ENCODE measurements at places on chromosomes 6 and 20.

DNA sequence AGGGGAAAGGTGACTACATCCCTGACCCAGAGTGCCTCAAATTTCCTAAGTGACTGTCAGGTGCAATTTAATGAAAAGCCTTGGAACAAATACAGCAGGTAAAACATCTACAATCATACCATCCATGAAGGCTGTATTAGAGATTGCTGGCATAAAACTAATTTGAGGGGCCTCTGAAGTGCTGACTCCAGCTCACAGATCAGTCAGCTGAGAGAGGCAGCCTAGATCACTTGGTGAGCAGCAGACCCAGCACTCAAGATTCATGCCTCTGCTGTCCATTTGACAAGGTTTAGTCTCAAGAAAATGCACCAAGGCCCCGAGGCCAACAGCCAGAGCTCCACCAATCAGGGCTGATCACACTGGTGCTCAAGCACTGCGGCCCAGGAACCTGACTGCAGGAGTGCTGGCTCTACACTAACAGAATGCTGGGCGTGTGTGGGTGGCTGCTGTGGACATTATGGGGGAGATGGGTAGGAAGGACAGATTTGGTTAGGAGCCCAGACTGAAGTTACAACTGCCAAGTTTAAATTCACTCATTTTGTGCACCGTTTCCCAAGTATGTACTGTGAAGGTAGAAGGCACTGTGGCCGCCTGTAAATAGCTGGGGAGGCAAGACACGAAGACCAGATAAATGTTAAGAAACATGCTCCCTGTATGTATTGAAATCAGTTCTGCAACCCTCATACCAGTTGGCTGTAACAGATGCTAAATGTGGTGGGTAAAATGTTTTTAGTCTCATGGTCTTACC, 28.2 kb downstream of the SNX5 start:
- DNase-seq: no peak

DNA sequence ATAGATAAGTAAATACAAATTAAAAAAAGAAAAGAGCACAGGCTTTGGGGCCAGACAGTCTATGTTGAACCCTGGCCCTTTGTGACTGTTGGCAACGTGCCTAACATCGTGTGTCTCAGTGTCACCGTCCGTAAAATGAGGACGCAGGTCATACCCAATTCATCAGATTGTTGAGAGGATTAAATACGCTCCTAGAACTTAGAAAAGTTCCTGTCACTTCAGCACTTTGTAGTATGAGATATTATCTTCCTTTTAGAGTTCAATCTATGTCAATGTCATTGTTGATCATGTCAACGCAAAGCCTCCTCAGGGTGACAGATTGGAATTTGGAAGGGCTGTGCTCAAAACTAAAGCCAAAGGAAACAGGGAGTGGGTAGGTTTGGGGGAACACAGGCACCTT, 21.7 kb downstream of the SERPINB1 start:
- DNase-seq: no peak

GRCh38 chr6:108799791-108800190, 48.4 kb upstream of the ARMC2 start:
- DNase-seq: no peak

DNA sequence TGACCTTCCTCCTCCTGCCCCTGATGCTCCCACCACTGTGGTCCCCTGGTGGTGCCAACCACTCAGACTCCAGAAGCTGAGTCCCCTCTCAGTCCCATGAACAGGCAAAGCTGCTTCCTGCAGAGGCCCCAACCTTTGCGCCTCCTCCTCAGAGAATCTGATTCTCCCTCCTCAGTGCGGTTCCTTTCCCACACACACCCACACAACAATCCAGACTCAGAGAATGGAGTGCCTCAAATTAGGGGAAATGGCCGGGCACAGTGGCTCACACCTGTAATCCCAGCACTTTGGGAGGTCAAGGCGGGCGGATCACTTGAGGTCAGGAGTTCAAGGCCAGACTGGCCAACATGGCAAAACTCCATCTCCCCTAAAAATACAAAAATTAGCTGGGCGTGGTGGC, 23.0 kb downstream of the RIPOR3 start:
- no peak for DNase-seq

- no peak for DNase-seq
Measured at GRCh38 chr6:155646443-155646842, 190.8 kb upstream of the NOX3 start.

DNA sequence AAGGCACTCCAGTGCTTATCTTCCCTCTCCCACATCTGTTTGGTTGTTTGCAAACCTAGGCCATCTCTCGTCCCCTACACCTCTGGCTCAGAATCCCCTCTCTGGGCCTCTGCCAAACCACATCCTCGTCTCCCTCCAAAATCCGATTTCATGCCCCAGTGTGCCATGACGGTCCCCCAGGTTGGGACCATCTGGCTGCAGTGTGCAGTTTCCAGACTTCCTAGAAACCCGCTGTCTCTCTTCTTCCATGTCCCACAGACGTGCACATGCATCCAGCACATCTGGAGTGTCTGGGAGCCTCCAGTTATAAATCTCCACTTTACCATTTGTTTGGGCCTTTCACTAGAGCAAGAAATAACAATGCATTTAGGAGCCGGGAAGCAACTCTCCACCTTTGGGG, 316.2 kb downstream of the KIF16B start:
- no peak for DNase-seq

DNA sequence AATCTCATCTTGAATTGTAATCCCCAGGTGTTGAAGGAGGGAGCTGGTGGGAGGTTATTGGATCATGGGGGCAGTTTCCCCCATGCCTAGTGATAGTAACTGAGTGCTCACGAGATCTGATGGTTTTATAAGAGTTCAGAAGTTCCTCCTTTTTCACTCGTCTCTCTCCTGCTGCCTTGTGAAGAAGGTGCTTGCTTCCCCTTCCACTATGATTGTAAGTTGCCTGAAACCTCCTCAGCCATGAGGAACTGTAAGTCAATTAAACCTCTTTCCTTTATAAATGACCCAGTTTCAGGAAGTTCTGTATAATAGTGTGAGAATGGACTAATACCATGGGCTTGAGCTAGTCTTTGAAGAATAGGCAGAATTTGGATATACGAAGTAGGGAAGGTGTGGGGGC, 113.9 kb downstream of the RIN2 start:
- DNase-seq: no peak

- no peak for DNase-seq
Measured at GRCh38 chr6:104414723-104415122, 445.0 kb downstream of the HACE1 start.

GRCh38 chr6:93163146-93163545, 256.2 kb downstream of the EPHA7 start:
- DNase-seq: no peak

DNA sequence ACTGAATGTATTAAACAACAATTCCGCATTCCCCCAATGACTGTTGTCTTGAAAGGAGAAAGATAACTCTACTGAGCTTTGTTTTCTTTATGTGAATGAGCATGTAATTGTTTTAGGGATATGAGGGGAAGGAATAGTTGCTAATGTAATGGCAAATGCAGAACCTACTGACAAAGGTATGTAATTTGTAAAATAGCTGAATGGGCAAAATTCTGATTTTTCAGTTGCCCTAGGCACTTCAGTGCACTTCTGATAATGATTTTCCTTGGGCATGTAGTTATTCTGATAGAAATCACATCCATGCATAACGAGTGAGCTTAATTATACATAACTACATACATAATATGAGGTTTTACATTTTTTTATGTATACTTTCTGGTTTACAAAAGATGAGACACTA, 53.4 kb upstream of the FOXO3 start:
- DNase-seq: no peak

GRCh38 chr20:50100552-50100951, 12.4 kb downstream of the UBE2V1 start:
- no peak for DNase-seq

DNA sequence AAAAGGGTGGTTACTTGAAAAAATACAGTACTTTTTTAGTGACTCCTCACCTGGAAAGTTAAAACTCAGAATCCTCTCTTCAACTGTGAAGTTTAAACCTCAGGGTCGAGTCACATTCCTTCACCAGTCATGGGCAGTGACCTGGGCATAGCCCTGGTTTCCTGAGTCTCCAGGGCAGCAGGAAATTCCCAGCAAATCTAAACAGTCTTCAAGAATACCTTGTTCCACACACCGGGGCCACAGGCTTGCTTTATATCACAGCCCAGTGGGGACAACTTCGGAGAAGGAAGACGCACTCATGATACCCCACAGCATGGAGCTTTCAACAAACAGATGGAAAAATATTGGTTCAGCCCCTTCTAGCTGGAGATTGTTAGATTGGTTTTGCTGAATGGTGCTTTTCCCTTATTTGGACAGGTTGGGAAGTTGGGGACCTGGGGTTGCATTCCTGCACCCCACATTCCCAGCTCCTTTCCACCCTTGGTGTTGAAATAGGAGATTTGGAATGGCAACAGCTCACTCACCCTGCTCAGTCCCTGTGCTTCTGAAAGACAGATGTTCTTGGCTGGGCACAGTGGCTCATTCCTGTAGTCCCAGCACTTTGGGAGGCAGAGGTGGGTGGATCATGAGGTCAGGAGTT, 113.0 kb upstream of the TMEM170B start:
- no peak for DNase-seq

DNA sequence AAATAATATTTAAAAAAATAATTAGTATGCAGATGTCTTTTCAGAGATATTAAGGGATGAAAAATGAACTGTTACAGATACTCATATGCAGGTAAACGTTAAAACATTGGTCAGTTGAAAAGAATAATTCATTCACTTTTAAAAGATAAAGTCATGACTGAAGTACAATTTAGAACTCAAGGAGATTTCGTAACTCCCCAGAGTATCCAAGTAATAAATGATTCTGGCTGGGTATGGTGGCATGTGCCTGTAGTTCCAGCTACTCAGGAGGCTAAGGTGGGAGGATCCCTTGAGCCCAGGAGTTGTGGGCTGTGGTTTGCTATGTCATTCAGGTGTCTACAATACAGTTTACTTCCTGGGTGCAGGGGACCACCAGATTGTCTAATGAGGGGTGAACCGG, 122.3 kb upstream of the TMEM181 start:
- DNase-seq: no peak

DNA sequence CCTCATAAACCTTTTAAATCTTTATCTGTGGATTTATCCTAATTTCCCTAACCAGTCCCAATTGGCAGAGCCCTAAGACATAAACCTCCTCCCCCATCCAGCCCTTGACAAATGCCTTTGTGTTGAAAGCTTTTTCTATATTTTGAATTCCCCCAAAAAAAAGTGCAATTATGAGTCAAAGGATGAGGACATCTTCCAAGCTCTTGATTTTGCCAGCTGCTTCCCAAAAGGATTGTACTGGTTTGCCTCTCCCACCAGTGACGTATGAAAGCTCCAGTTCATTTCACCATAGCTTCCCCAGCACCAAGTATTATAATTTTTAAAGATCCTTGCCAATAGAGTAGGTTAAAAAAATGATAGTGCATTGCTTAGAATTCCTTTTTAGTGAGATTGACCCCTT, 38.9 kb downstream of the SIRPA start:
- no peak for DNase-seq

DNA sequence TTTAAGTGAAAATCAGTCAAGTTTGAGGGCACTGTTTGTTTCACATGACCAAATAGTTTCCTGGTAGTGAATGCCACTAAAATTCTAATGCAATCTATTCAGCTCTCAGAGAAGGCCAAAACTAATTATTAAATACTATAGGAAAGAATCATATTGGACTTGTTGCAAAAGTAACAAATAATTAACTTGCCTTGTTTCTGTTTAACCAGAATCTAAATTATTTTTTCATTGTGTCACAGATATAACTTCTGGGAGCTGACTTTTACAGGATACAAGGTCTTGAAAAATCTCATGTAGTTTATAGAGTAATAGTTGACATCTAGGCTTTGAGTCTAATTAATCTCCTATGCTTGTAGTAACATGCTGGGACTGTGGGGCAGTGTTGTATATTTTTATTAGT, 44.5 kb downstream of the PRSS35 start:
- DNase-seq: no peak

GRCh38 chr6:148170286-148170685, 172.4 kb upstream of the SASH1 start:
- DNase-seq: no peak

- no peak for DNase-seq
Measured at GRCh38 chr6:26233649-26234420, 131.2 kb upstream of the BTN3A2 start.

GRCh38 chr20:3925899-3926638, 36.9 kb downstream of the PANK2 start:
- DNase-seq: no peak

GRCh38 chr6:80364149-80364548, 257.7 kb downstream of the BCKDHB start:
- no peak for DNase-seq

DNA sequence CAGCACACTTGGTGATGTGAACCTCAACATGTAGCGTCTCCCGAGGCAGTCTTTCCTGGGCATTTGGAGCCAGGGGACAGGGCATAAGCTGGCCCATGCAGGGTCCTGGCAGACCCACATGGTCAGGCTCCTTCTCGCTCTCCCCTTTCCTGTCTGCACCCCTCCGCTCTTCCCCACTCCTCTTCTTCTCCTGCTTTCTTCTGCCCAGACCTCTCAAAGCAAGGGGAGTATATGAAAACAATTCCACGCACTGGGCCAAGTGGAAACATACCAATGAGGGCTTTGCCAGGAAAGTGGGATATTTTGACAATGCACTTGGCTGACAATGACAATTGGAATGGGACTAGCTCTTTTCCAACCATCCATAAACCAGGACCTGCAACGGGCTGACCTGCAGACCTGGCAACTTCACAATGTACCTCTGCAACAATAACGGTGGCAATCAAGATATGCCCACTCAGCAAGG, 58.9 kb upstream of the TRAF3IP2 start:
- DNase-seq: no peak

DNA sequence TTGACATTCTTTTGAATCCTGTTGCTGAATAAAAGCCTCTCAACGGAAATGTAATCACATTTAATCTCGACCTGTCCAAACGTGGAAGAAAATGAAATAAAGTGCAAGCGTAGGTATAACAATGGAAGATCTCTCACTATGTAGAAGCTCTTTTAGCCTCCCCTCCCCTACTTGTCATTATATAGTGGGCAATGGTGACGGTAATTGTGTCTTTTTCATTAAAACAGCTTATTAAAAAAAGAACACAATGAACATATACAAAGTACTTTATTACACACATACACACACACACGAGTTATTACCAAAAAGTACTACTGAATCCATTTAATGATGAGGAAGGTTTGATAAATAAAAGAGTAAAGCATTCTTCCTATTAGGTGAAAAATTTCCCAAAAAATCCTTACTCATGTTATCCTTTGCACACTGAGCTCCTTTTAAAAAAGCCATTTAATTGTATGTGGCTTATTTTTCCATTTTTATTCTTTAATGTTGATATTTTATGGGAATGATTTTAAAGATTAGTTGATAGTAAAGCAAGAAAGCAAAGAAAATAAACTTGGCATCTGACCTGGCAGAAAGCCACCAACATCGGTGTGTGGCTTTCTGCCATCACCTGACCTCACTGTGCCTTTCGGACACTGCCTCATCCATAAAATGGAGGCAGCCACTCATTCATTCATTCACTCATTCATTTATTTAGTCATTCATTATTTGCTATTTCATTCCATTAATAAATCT, 493 bp upstream of the SGK1 start:
- no peak for DNase-seq

- no peak for DNase-seq
Measured at GRCh38 chr6:136890986-136891385, 31.1 kb upstream of the SLC35D3 start.
